ENCODE measurements at places on chromosomes 4 and X.
A peak's percentile ranks its signal among the peaks of the same experiment; 100 is the strongest.

- no peak for DNase-seq
Observed at GRCh38 chr4:184805462-184806228, 20.1 kb downstream of the ACSL1 start.

DNA sequence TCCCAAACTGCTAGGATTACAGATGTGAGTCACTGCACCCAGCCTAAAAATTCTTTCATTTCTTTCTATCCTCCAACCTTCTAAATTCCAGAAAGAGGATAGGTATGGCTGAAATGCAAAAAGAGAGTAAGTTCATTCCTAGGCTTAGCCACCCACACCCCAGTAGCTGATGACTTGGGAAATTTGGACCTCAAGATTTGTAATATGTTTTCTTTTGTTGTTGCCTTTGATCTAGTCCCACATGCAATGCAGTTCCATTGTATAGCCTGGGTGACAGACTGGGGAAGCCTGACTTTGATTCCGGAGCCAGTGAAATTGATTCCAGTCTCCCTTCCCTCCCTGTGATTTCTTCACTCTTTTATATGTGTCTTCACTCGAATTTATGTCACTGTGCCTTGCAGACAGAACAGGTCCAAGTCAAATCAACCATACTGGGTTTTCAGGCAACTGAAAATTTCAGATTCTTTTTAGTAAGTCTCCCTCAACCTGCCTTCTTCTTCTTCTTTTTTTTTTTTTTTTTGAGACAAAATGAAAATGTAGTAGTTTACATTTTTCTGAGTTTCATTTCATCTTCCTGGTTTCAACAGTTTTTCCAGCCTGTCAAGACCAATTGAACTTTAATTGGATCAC lies 176.2 kb upstream of the RBPJ start:
- DNase-seq, result no peak

GRCh38 chr4:127698789-127699200 lies 31.4 kb upstream of the SLC25A31 start:
- DNase-seq, result no peak

DNA sequence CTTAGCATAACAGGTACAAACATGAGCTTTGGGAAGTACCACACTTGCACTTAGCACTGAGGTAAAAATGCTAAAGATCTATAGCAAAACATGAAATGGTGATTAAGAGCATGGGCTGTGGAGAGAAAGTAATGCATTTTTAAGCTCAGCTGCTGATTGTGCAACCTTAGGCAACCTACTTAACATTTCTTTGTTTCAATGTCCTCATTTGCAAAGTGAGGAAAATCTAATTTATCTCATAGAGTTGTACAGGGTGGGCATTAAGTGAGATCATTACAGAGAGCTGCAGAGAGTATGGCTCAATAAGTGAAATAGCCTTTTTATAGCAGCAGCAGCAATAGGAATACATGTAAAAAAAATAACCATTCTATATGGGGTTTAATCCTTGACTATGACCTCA lies 87.0 kb downstream of the PAK3 start:
- no peak for DNase-seq

DNA sequence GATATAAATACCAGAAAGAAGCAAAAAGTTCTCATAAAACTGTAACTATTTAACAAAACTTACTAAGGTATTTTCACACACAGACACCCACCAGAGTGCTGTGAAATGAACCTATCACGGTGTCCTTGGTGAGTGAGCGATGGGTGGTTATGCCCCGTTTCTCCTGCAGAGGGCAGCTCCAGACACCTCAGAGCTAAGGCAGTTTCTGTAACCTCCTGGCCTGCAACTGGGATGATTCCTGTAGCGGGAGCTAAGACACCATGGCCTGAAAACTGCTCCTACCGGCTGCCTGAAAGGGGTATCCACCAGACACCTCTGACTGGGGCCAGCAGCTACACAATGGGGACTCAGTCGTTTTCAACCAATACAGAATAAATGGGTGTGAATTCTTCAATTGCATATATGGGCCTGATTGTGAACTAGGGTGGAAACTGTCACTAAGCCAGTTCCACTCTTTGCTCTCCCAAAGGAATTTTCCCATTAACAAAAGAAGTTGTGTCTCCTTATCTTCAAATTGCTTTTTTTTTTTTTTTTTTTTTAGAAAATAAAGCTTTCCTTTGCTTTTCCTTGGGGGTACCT lies 2375.8 kb upstream of the TENM3 start:
- DNase-seq, result peak; percentile 7

DNA sequence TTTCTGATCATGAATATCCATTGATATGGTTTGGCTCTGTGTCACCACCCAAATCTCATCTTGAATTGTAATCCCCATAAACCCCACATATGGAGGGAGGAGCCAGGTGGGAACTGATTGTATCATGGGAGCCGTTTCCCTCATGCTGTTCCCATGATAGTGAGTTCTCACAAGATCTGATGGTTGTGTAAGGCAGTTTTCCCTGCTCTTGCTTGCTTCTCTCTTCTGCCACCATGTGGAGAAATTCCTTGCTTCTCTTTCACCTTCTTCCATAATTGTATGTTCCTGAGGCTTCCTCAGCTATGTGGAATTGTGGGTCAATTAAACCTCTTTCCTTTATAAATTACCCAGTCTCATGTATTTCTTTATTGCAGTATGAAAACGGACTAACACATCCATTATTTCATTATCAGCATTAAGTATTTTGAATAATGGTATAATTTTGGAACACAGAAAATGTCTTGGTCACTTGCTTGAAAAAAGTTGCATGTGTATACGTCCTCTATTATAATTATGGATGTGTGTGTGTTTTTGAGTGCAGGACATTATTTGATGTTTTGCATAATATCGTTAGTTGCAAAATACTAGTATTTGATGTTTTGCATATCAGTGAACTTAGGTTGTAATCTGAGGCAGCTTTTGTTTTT lies 334.6 kb downstream of the PCDH10 start:
- DNase-seq, result no peak

- DNase-seq, result no peak
Observed at GRCh38 chr4:108045687-108046024, 56.0 kb downstream of the HADH start.

DNA sequence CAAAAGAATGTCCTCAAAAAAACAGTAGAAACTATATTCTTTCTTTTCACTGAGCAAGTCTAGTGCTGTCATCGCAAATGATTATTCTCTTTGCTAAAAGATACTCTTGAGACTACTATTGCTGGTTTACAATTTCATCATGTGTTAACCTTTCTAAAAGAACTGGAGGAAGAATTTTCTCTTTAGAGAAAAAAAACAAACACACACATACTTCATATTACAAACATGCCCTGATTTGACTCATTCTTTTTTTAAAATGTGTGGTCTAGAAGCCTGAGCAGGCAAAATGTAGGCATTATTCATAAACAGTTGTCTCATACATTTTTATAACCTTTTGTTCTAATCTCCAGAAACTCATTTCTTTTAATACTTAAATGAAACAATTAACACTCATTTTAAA lies 60.6 kb upstream of the FAT4 start:
- no peak for DNase-seq

DNA sequence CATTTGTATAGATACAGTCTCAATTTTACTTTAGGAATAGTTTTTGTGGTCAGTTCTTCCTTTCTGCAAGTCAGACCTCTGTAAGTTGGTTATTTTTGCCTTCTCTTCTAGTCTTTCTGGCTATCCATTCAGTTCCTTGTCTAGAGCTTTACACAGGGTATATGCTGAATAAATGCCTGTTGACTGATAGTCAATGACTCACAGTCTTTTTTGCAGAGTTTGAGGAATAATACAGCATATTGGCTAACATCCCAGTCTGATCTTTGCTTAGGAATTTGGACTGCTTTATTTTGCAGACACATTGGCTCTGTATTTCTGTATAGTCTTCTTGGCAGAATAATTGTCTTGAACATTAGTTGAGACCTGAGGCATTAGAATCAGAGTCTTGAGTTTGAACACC lies 132.4 kb downstream of the MAGEC1 start:
- DNase-seq, result no peak

DNA sequence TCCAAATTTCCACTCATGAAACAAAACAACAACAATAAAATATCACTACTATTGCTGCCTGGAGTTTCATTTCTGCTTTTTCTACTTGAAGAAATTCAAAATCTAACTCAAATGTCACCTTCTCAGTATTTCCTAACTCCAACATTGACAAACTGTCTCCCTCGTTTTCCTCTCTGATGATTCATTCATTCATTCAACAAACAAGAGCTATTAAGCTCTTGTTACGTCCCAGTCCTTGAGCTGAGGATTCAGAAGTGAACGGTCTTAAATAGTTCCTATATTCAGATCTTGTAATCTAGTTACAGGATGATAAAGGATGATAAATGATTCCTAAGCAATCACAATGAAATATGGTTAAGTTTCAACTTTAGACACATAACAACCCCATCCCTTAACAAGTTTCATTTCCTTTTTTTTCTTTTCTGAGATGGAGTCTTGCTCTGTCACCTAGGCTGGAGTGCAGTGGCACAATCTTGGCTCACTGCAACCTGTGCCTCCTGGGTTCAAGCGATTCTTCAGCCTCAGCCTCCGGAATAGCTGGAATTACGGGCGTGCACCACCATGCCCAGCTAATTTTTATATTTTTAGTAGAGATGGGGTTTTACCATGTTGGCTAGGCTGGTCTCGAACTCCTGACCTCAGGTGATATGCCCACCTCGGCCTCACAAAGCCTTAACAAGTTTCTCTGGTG lies 1.7 kb downstream of the SLC9B2 start:
- no peak for DNase-seq

GRCh38 chr4:45030059-45030458 lies 303.7 kb upstream of the GNPDA2 start:
- DNase-seq, result no peak

DNA sequence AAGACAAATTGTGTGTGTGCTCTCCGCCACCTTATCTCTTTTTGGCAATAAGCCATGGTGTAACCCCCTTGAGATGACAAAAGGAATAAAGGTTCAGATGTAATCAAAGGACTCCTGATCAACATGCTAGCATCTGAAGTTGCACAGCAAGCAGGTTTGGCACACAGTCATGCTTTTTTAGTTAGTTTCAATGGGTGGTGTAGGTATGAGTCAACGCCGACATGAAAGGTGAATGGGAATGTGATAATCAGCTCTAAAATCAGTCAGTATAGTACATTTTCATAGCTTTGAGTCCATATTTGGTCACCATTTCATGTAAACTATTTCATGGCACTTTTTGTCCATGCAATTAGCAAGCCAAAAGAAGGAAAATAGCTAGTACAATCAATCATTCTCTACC lies 50.4 kb upstream of the ETNPPL start:
- no peak for DNase-seq

DNA sequence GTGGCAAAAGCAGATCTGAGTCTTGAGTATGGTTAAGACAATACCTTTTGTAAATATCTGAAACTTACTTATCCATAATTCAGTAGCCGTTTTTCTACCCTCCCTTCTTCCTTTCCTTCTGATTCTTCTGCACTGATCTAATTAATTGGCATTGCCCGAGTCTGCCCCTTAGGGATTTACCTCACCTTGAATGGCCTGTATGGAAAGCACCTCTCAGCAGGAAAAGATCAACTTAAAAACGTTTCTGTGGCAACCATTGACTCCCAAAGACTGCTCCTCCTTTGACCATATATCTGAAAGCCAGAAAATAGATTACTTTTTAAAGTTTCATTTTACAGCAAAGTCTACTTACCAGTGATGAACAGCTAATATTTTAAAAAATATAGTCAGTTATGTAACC lies 496.5 kb upstream of the LCORL start:
- DNase-seq, result no peak

GRCh38 chr4:77582156-77582555 lies 23.5 kb upstream of the CXCL13 start:
- no peak for DNase-seq

DNA sequence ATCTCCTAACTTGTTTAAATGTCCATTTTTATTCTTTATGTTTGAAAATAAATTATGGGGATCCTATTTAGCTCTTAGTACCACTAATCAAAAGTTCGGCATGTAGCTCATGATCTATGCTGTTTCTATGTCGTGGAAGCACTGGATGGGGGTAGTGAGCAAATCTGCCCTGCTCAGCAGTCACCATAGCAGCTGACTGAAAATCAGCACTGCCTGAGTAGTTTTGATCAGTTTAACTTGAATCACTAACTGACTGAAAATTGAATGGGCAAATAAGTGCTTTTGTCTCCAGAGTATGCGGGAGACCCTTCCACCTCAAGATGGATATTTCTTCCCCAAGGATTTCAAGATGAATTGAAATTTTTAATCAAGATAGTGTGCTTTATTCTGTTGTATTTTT lies 27.6 kb downstream of the NUDT6 start:
- DNase-seq, result no peak

DNA sequence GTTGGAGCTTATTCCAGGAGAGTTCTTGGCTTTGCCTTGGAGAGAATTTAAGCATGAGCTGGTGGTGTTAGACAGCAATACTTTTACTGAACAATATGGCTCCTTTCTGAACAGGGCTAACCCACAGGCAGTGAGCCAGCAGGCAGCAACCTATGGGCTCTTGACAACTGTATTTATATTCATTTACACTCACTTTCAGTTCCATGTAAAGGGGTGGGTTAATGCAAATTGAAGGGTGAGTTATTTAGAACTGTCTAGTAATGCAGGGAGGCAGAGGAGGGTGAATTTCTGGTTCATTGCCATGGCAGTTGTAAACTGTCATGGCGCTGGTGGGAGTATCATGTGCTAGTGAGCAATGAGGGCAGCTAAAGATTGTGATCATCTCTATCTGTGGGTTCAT lies 15.7 kb downstream of the FOXR2 start:
- no peak for DNase-seq

- DNase-seq, result no peak
Observed at GRCh38 chr4:101813604-101814003, 23.1 kb downstream of the BANK1 start.

GRCh38 chrX:149499766-149500165 lies 5.3 kb downstream of the IDS start:
- DNase-seq, result no peak

DNA sequence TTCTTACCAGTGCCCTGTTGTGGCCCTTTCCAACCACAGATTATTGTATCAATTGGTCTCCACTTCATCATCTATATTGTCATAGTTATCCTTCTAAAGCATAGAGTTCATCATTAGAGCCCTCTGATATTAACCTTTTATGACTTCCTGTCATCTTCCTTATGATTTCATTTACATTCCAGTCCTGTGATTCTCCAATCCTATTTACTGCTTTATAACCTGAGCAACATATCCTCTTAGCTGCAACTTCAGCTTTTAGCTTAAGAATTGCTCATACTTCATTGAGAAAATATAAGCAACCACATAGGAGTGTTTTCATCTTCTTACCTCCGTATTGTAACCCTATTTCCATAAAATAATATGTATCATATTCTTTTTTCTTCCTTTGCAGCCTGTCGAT lies 252.6 kb upstream of the CENPE start:
- DNase-seq, result no peak

GRCh38 chrX:130212371-130212770 lies 40.6 kb downstream of the RAB33A start:
- DNase-seq, result no peak

DNA sequence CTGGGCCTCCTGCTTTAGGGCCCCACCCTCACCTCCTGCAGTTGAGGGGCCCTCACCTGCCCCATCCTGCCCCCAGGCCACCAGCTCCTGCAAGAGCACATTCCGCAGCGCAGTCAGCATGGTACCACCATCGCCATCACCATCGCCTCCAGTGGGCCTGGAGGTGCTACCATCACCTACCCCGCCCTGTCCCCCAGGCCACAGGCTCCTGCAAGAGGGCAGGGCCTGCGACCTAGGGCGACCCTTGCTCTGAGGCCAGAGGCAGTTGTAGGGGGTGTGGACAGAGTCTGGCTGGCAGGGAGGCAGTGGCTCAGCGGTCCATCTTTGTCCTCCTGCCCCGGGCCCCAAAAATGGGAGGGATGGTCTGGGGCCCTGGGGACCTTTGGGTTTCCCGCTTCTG lies 3.9 kb upstream of the HAUS7 start:
- DNase-seq, result no peak

GRCh38 chrX:74779175-74779574 lies 146.1 kb downstream of the NEXMIF start:
- no peak for DNase-seq
